ENCODE measurements at places on chromosomes 3 and 15.

DNA sequence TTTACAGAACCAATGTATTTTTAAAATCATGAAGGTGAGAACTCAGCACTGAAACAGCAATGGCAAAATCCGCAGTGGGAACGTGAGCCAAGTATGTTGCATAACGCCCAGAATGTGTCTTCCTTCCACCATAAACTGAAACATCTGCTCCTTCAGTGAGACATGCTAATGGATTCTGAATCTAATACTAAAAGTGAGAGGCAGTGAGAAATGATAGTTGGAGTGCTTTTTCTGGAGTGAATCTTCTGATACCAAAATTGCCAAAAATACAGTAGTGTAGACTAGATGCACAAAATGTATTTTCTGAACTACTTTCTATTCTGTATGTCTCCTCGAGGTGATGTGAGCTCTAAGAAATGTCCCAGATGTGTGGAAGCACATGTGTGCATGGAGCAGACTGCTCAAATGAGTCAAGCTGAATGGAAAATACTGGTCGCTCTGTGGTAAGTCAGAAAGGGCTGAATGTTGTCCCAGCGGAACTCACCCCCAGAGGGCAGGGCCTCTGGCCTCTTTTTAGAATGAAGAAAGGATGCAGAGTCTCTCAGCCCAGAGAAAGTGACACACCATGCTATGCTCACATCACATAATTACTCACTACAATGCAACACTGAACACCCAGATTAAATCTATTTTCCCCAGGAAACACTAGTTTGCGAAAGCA is 73.0 kb downstream of the ATP10A start:
- no peak for DNase-seq

DNA sequence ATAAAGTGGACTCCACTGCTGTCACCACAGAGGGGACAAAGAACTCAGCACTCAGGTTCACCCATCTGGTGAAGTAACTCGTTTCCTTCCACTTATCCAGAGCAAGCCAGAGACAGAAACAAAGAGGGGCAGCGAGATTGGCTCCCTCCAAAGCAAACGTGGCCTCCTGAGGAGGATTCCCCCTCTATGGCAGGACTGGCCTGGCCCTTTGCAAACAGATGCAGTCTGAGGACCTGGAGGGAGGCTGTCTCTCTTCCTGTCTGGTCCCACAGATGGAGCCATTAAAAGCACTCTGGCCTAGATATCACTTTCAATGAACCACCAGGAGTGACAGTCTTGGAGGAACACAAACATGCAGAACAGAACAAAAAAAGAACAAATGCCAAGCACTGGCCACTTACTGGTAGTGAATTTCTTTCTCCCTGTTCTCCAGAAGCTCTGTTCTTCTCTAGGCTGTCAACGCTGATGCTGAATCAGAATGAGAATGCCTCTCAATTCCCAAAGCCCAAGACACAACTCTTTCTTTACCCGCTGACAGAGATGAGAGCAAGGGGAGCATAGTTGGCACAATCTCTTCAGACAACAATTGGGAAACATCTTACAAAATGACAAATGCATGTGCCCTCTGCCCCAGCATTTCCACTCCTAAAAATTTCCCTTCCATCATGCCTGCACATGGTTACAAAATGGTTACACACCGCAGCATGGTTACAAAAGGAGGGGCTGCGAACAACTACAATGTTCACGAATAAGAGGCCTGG is 14.3 kb downstream of the KLHL25 start:
- DNase-seq: no peak

GRCh38 chr15:28252831-28253230 is 69.1 kb downstream of the HERC2 start:
- no peak for DNase-seq

DNA sequence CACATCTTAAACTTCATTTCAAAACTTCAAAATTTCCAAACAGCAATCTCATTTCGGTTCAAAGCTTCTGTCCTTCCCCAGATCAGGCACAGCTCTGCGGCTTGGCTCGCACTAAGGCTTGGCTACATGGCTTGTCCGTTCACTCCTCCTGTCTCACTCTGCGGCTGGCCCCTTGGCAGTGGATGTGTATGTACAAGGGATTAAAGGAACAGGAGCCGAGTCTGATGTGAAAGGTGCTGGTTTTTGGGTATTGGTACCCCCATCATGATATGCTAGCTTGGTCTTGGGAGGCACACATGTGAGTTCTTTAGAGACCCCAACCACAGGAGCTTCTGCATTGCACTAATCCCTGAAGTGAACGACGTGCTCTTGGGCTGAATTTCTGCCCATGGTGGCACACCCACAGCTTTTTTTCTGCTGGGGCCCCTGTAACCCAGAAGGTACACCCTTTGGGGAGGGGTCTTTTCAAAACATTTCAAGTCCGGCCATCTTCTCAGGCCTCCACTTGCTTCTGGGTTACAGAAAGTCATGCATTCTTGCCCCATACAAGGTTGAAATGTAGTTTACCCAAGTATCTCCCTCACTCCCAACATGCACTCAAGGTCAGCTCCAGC is 12.6 kb downstream of the TM6SF1 start:
- DNase-seq: no peak

DNA sequence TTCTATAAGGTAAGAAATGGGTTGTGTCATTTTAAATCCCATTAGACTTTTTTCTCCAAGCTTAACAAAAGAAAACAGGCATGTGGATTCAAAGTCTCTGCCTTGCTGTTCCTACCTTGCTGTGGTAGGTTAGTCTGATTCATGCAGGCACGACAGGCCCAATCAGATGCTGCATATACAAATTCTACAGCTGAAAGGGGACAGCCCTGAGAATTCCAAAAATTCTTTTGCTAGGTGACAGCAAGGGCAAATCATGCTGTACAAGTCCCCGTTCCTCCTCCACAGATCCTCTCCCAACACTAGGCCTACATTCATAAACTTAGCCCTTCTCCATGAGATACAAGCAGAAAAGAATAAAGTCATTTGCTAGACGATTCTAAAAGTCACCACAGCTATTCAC is 161.2 kb upstream of the THBS1 start:
- no peak for DNase-seq

GRCh38 chr3:123993818-123994217 is 1.9 kb upstream of the ROPN1 start:
- DNase-seq: no peak

- DNase-seq: peak; percentile 95
Measured at GRCh38 chr3:123757281-123757940, 126.7 kb downstream of the MYLK start.

- no peak for DNase-seq
Measured at GRCh38 chr3:184811663-184811998, 335 bp upstream of the VPS8 start.

GRCh38 chr15:70113304-70113700 is 15.6 kb upstream of the TLE3 start:
- no peak for DNase-seq
